Fibroblast of skin of right biceps (primary cell): ENCODE measurements at places on chromosomes 6 and 20.

GRCh38 chr6:137389150-137389704 is 105.0 kb downstream of the OLIG3 start:
- DNase-seq = no peak

DNA sequence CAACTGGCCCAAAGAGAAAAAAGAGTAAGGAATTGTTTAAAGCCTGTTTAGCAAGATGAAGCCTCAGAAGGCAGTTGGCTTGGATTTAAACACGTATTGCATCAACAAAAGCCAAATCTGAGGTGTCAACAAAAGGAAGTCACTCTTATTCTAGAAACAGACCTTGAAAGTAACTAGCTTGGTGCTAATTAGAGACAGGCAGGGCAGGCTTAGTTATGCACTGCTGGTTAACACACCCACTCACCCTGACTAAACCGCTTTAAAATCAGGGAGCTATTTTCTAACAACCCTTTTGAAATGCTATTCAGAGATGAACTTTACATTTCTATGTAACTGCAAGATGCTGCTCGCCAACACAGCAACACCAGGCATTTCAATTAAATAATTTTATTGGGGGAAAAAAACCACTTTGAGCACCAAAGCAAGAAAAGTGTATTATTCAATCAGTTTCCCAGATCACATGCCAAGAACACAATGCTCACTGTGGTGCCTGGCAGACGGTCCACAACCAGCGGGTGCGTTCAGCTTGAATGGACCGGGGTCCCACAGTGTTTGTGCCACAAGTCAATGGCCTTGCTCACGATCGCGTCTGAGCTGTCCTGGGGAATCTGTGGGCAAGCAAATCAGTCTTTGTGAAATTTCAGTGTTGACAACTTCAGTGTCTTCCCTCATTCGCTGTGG is 23.6 kb downstream of the TBC1D7 start:
- DNase-seq = no peak

- peak; percentile 96 for DNase-seq
Observed at GRCh38 chr6:56955171-56956155, 556 bp downstream of the BEND6 start.

- DNase-seq = no peak
Observed at GRCh38 chr20:46811224-46812084, 83.2 kb upstream of the EYA2 start.

DNA sequence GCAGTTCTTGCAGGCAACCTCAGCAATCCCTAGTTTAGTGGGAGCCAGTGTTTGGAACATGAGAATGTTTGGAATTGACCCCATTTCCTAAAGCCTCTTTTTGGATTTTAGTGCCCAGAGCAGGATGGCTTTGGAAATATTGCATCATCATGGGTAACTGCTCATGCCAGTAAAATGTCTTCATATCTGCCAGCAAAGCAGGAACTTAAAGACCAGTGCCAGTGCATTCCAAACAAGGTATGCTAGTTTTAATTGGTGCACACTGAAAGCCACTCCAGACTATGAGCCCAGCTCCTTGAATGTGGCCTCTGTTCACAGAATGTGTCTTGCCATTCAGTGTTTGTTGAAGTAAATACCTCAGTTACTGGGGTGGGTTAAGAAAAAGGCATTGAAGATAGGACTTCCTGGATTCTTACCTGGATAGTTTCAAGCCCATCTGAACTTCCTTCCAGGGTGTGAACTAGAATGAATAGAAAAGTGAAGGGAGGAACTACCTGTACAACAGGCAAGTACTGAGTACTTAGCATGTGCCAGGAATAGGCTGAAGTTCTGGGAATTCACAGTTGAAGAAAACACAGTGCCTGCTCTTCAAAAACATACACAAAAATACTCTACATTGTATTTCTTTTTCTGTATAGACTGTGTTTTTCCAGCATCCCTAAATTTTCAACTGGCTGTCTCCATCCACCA is 70.5 kb downstream of the COL19A1 start:
- DNase-seq = peak; percentile 15

DNA sequence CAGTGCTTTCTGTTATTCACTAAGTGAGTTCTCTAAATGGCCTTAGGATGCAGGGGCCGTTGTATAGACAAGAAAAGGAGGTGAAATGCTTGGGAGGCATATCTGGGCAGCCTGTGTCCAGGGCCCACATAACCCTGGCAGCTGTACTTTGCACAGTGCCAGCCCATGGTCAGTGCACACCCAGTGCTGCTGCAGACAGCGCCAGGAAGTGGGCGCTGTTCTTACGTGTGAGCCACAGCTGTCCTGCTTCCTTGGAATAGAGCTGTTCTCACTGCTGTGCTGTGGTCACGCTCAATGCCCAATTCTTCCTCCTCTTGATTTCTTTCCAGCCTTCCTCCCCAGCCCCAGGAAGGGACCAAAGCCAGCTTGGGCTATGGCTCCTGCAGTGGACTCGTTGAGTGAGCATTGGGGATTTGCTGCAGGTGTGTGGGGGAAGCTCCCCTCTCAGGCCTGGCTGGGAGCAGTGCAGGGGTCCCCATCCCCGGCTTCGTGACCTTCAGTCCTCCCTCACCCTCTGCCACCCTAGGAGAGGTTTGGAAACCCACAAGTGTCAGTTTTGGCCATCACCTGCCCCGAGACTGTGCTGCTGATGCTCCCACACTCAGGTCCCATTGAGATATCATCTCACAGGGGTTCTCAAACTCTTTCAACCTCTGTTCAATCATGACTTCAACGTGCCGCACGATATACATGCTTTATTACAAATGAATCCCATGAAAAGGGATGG is 246.8 kb upstream of the EXOC2 start:
- no peak for DNase-seq

- no peak for DNase-seq
Observed at GRCh38 chr20:50858525-50858924, 63.7 kb downstream of the BCAS4 start.

GRCh38 chr6:99514089-99514488 is 1.1 kb downstream of the USP45 start:
- peak; percentile 23 for DNase-seq

DNA sequence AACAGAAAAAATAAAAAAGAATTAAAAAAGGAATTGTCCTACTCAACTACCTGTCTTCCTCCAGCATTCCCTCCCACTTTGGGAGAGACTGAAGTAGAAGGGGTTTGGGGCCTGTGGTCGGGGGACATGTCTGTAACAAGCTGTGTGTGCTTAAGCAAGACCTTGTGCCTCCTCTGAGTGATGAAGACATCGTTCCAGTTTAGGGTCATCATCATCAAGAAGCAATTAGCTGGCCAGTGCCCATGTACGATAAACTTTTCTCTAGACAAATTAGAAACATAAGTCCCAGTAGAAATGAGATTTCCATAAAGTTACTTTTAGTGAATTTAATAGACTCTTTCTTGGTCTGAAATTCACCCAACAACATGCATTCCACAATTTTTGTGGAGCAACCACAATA is 272.9 kb downstream of the ZNF217 start:
- DNase-seq = no peak

- DNase-seq = no peak
Observed at GRCh38 chr6:1278061-1278720, 33.7 kb upstream of the FOXQ1 start.

DNA sequence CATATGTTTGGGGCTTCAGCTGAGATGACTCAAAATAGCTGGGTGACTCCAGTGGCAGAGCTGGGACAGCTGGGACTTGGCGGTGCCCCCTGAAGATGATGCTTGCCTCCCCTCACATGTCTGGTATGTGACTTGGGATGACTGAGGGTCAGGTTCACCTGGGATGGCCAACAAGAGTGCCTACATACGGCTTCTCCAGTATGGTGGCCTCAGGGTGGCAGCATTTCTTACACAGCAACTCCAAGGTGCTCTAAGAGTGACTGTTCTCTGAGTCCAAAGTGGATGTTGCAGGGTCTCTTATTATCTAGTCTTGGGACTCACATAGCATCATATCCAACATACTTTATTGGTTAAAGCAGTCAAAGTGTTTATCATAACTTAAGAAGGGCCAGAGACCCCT is 87.8 kb upstream of the CENPW start:
- DNase-seq = no peak

GRCh38 chr6:156262014-156262413 is 515.2 kb upstream of the ARID1B start:
- peak; percentile 8 for DNase-seq

- peak; percentile 65 for DNase-seq
Observed at GRCh38 chr20:57849121-57849520, 139.3 kb upstream of the PMEPA1 start.

DNA sequence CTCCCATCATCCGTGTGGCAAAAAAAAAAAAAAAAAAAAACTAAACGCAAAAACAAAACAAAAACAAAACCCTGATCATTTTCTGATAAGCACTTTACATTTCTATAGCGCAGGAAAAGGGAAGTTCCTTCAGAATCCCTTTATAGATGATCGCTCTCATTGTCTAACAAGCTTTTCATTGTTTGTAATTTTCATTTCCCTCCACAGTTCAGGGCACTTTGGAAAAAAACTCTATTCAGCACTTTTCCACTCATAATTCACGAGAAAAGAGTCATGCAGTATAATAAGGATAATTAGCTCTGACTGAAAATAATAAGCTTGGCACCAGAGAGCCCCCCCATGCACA is 89.4 kb upstream of the ATXN1 start:
- no peak for DNase-seq

DNA sequence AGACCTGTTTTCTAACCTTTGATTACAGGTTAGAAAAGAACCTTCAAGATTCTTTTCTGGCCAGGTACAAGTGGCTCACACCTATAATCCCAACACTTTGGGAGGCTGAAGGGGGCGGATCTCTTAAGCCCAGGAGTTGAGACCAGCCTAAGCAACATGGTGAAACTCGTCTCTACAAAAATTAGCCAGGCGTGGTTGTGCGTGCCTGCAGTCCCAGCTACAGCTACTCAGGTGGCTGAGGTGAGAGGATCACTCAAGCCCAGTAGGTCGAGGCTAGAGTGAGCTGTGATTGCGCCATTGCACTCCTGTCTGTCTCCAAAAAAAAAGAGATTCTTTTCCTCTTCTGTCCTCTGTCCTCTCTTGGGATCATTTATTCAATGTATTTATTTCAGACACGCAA is 14.5 kb downstream of the PPIL1 start:
- no peak for DNase-seq

DNA sequence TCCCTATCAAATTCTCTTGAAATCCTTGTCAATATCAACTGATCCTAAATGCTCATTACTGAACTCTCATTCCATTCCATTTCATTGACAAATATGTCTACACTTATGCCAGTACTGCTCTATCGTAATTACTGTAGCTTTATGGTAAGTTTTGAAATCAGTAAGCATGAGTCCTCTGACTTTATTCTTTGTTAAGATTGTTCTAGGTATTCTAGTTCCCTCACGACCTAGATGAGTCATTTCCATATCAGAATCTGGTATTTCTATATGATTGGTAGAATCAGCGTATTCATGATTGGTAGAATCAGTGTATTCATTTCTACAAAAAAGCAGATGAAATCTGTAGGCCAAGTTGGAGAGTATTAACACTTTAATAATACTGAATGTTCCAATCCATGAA is 318.6 kb upstream of the RUNX2 start:
- DNase-seq = no peak

- peak; percentile 48 for DNase-seq
Observed at GRCh38 chr20:48275286-48276020, 490.2 kb upstream of the SULF2 start.

GRCh38 chr6:57102976-57103375 is 13.0 kb downstream of the ZNF451 start:
- peak; percentile 18 for DNase-seq

- peak; percentile 16 for DNase-seq
Observed at GRCh38 chr6:141682391-141682790, 450.3 kb upstream of the GJE1 start.

GRCh38 chr20:20364593-20365479 is 3.1 kb upstream of the INSM1 start:
- DNase-seq = no peak

DNA sequence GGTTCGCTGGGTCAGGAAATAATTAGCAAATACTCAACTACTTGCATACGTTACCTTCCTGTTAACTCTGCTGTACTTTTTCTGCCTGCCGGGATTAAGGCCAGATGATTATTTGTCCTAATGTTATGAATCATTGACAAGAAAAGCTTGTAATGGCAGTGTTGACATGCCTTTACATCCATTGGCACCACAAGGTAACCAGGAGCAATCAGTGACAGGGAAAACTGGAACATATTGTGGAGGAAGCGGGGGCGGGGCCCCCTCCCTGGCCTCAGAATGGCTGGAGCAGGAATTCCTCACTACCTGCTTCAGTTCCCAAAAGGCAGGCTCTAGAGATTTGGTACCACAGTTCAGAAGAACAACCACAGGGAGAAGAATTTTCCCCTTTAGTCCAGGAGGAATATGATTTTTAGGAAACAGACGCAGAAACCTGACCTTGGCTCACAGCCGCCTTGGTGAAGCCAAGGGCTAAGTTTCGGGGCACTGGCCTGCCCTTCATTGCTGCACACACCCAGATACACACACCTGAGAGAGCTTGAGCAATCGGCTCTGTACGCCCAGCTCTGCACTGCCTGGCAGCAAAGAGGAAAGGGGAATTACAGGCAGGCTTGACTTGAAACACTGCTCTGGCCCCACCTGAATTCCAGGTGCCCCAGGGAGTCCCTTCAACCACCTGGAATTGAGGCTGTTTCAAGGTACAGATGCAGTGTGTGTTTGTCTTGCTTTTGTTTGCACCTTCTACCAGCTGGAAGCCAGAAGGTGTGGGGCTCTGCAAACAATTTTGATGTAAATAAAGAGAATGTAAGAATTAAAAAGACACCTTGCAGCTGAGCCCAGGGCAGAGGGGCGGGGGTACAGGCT is 89.8 kb downstream of the MYB start:
- DNase-seq = peak; percentile 63

DNA sequence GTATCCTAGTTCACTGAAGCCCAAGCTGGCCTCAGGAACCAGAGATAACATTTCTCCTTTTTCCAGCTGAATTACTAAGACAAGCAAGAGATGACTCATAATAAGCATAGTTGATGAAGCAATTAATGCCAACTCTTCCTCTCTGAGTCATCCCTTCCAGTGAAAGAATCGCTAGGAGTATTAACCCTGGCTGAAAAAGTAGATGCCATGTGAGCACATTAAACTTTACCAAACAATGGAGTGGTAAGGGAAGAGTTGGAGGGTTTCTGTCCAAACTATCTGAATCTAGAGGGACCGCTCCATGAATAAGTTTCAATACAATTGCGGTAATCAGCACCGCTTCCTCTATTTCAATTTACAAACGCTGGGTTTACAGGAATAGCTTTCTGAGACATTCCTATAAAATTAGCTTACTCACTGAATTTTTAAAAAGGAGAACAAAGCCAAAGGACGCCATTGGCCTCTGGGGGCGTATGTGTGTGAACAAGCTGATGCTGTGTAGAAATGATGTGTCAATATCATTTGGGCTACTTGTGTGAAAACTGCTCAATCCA is 48.3 kb downstream of the ATXN1 start:
- DNase-seq = peak; percentile 93

DNA sequence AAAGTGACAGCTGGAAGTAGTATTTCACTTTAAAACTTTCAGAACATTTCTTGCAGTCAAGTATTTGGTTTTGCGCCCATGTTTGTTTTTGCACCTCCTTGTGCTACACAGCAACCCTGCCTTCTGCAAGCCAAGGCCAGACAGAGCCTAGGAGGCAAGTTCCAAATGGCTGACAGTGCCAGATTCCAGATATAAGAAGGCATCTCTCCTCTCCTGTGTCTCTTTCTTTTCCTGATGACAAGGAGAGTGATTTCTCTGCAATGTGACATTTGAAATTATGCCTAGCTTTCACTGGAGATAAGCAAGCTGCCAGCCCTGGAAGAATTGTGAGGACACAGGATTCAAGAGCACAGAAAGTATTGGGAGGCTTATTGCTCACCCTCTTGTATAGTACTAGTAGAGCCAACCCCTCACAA is 149.1 kb upstream of the TENT5A start:
- DNase-seq = peak; percentile 39

GRCh38 chr6:52415917-52416628 is 4.1 kb upstream of the EFHC1 start:
- DNase-seq = peak; percentile 9
